D721Med (cell line): ENCODE measurements at places on chromosomes 13 and 19.

DNA sequence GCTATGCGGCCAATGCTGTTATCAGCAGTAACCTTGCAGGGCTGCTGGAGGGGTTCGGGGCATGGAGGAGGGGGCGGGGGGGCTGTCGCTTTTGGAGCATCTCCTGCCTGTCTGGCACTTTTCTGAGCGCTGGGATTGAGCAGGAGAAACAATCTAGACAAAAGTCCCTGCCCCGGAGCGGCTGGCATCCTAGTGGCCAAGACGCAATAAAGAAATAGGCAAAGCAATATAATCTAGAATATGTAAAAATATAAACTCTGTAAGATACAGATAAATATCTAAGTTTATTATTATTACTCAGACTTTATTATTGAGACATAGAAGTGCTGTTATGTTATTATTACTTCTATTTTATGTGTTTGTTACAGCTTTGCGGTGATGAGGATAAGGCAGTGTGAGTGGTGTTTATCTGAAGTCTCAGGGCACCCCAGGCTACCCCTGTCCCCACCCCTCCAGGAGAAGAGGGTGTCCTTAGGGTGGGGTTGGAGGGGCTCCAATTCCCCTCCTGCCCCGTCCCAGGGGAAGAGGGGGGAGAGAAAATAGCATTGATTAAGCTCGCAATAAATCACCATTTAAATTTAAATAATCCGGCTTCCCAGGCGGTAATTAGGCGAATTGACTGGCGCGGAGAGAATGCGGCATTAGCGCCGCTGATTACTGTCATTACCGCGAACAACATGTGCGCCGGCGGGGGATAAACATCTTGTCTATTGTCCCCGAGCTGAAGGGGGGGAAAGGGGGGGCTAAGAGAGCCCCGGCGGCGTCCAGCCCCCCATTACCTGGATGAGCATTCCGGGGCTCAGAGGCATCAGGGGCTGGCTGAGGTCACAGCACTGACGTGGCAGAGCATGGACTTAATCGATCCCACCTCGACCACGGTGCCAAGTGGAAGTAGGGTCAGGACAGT, 3.2 kb downstream of the NPAS1 start:
- DNase-seq, result peak; percentile 67

DNA sequence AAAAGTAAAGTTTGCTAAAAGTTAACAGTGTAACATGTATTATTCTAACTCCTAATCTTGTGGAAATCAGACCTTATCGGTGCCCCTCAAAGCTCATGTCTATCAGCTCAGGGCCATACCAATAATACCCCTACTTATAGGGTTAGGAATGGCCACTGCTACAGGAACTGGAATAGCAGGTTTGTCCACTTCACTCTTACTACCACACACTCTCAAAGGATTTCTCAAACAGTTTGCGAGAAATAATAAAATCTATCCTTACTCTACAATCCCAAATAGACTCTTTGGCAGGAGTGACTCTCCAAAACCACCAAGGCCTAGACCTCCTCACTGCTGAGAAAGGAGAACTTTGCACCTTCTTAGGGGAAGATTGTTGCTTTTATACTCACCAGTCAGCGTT, 1677.7 kb downstream of the OLFM4 start:
- no peak for DNase-seq

GRCh38 chr19:46784262-46785053, 3.9 kb downstream of the SLC1A5 start:
- peak; percentile 60 for DNase-seq

DNA sequence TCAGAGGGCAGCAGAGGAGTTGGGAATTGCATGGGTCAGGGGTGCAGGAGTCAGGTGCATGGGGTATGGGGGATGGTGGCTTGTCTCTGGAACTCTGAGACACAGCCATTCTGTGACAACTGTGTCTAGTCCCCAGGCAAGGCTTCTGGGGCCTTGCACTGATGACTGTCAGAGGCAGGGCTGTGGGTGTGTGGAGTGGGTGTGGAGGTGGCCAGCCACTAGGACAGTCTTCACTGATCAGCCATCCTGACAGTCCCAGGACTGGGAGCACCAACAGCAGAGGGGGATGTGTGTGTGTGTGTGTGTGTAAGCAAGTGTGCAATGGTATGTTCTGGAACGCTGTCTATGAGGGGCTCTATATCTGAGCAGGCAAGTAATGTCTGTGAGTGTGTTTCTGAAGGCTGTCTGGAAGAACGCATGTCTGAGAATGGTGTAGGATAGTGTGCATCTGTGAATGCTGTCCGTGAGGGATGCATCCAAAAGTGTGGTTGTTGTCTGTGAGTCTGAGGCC, 5.4 kb downstream of the NUMBL start:
- no peak for DNase-seq

GRCh38 chr13:21069561-21070004, 8.2 kb upstream of the LATS2 start:
- no peak for DNase-seq

- DNase-seq, result no peak
These were observed 81.7 kb downstream of the ZNF429 start for GRCh38 chr19:21587117-21587461.

- DNase-seq, result no peak
These were observed 179.8 kb upstream of the NBEA start for GRCh38 chr13:34762312-34762711.

GRCh38 chr19:40450664-40451063, 6.5 kb upstream of the SERTAD3 start:
- DNase-seq, result no peak

- DNase-seq, result no peak
These were observed 85.6 kb downstream of the ZMYM2 start for GRCh38 chr13:20044086-20044485.

DNA sequence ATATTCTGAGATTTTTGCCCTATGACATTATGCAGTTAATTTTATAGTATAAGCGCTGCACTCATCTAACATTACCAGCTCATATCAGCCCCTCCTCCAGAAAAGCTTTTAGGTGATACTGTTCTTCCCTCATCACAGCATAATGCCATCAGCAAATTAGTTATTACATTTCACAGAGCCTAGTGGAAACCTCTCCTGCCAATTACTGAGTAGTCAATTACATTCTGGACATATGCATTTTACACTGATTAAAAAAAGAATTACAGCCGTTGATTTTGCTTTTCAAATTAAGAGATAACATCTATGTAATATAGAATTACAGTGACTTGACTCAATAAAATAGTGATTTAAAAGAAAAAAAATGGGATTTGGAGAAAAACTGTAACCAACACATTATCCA, 542.1 kb downstream of the UQCRFS1 start:
- no peak for DNase-seq

- no peak for DNase-seq
These were observed 41.6 kb downstream of the ZMYM2 start for GRCh38 chr13:20000062-20000552.

- no peak for DNase-seq
These were observed 405.9 kb downstream of the ZNF536 start for GRCh38 chr19:30778061-30778460.

DNA sequence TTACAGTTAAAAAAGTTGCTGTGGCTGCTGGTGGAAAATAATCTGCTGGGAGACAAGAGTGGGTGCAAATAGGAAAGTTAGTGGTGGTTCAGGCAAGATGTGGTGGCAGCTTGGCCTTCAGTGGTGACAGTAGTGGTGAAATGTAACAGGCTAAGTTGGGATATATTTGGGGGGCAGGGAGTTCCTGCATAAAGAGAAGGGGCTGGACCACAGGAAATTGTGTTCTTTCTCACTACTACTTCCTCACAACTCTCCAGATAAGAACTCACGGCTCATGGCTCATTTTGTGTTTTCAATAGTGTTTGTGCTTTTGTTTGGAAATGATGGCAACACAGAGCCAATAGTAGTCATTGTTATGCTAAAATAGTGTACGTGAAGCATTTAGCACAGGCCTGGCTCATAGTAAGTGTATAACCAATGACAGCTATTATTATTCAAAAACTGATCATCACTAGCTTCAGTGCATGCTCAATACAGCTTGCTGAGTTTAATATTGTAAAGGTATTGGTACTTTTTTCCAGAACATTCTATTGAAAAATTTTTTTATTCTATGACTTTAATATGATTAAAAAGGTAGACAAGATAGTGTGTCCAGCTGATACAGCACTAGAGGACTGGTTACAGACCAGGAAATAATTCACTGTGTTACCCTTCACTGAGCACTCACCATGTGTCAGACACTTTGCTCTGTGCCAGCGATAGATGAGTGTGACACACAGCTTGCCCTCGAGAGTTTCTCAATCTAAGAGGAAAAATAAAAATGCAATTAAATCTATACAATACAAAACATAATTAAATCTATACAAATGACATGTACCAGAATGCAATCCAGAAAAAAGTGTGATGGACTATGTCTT, 209.8 kb downstream of the POU4F1 start:
- DNase-seq, result no peak

- DNase-seq, result no peak
These were observed 830.9 kb upstream of the PCDH20 start for GRCh38 chr13:62246581-62246980.

GRCh38 chr19:35780058-35780457, 4.7 kb downstream of the ARHGAP33 start:
- no peak for DNase-seq

- no peak for DNase-seq
These were observed 1.7 kb downstream of the SSC5D start for GRCh38 chr19:55489711-55490477.

- no peak for DNase-seq
These were observed 61.6 kb downstream of the ALOX5AP start for GRCh38 chr13:30796631-30797601.
